Activated CD4-positive, alpha-beta memory T cell treated with anti-CD3 and anti-CD28 coated beads for 36 hours (primary cell): ENCODE measurements at places on chromosomes 6 and 20. TPM values are rescaled to one million over a fixed set of nuclear protein-coding genes. Genes with fewer than 3 reads are reported as not detected.

DNA sequence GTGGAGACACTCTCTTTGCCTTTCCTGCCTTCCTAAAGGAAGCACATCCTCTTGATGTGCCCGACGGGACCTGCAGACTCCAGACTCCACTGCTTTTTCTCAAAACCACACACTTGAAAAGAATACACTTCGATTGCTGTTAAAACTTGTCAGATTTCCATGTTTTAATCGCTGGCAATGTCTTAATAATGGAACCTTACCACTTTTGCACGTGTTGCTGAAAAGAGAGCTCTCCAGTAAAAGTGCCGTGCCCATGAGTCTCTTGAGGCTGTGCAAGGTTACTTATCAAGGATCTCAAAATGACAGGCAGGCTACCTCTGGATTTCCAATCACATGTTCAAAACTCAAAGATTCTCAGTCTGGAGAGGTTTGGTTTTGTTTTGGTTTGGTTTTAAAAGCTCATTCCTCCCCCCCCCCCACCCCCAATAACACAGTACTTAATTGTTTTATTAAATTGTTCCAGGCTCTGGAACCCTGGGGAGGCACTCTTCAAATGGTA is 12.0 kb upstream of the TFAP2A start:
- no peak overlapping the region for H3K27ac ChIP-seq
- H3K36me3 ChIP-seq, result no peaks in the 10 kb centered on the region
- peak overlapping the region; percentile 39 for H3K4me3 ChIP-seq
- peaks cover 64% of the 10 kb centered on the region for H3K27me3 ChIP-seq

- H3K4me3 ChIP-seq, result peak overlapping the region; percentile 39
- H3K4me1 ChIP-seq, result peaks cover 22% of the 10 kb centered on the region
- H3K27ac ChIP-seq, result no peak overlapping the region
- H3K36me3 ChIP-seq, result peaks cover 11% of the 10 kb centered on the region
- DNase-seq, result no peak
- H3K27me3 ChIP-seq, result no peaks in the 10 kb centered on the region
Measured at GRCh38 chr6:145733810-145734209, 1.5 kb downstream of the EPM2A start.

GRCh38 chr6:168608113-168608400 is 167.1 kb downstream of the SMOC2 start:
- H3K27me3 ChIP-seq, result peaks cover 9% of the 10 kb centered on the region
- no peak overlapping the region for H3K27ac ChIP-seq
- H3K4me3 ChIP-seq, result no peak overlapping the region
- H3K36me3 ChIP-seq, result no peaks in the 10 kb centered on the region
- H3K4me1 ChIP-seq, result no peaks in the 10 kb centered on the region
- DNase-seq, result no peak

DNA sequence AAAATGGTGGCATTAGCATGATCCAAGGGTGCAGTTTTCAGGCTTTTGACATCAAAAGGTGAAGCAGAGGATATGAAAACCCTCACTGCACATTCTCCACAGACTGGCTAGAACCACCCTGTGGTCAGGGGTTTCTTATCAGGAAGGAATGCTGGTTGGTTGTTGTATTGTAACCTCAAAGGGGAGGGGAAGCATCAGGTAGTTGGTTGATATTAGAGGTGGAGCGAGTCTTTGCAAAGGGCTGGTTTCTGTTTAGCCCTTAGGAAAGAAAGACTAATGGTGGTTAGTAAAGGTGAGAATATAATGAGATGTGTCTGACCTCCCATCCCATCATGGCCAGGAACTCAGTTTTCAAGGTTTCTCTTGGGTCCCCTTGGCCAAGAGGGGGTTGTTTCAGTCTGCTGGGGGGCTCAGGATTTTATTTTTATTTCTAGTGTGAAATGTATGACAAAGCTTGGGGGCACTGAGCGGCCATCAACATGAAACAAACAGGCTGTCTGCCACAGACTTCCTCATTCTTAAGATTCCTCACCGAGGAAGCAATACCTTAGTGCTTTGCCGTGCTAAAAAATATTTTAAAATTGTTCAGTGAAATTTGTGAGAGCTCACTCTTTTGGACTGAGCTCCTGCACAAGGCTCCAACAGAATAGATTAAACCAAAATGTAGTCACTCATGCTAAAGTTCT is 47.5 kb upstream of the PROKR2 start:
- H3K27ac ChIP-seq, result no peak overlapping the region
- H3K4me3 ChIP-seq, result no peak overlapping the region
- no peaks in the 10 kb centered on the region for H3K4me1 ChIP-seq

DNA sequence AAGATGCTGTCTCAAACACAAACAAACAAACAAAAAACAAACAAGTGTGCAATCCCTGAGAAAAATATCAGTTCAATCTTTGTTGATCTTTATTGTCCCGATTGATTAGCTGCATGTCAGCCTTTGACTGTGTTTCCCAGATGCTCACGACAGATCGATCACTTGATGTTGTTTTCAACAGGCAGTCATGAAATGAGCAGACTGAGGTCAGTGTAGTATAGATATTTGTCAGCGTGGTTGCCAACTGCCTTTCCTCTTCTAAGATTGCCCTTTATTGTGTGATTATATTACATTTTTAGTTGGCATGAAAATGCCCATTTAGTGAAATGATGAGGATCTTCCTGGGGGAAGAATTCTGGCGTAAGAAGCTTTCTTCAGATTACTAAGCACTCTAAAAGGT is 25.6 kb downstream of the UTRN start:
- peak; percentile 62 for DNase-seq
- H3K4me3 ChIP-seq, result peak overlapping the region; percentile 31
- no peaks in the 10 kb centered on the region for H3K36me3 ChIP-seq
- peaks cover 2% of the 10 kb centered on the region for H3K27me3 ChIP-seq

GRCh38 chr6:47264775-47265184 is 44.9 kb downstream of the TNFRSF21 start:
- no peak overlapping the region for H3K4me3 ChIP-seq
- DNase-seq, result no peak
- no peaks in the 10 kb centered on the region for H3K27me3 ChIP-seq
- H3K27ac ChIP-seq, result no peak overlapping the region

DNA sequence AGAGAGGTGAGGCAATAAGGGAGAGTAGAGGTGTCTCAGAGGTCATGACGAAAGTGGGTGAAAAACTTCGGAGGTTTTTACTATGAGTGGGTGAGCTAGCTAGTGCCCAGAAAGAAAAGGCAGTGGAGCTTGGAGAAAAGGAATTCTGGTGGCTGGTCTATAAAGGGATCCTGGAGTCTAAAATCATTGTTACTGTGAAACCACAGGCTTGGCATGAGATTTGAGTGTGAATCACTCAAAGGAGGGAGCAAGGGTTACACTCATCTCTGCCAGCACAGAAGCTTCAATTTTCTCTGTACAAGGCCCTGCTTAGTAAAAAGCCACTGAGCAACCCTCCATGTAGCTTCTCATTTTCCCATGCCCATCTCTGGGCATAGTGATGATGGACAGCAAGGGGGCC is 47.5 kb downstream of the CD83 start:
- no peak overlapping the region for H3K4me3 ChIP-seq
- no peak overlapping the region for H3K27ac ChIP-seq
- no peak for DNase-seq
- no peaks in the 10 kb centered on the region for H3K27me3 ChIP-seq
- H3K4me1 ChIP-seq, result no peaks in the 10 kb centered on the region

DNA sequence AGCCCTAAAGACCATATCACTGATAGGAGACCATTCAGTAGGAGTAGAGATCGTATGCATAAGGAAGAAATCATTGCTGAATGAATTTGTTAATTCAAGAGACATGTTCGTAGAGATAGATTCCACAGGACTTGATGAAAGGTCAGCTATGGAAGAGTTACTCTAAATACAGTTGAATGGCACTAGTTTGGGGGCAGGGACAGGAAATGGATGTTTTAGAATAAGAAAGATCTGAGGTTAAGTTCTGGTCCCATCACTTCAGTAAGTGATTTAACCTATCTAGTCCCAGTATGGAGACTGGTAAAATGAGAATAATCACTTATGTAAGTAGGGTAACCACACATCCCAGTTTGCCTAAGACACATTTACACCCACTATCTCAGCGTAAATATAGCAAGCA is 2.9 kb upstream of the BFSP1 start:
- H3K27me3 ChIP-seq, result peaks cover 7% of the 10 kb centered on the region
- no peaks in the 10 kb centered on the region for H3K36me3 ChIP-seq
- no peak for DNase-seq
- H3K27ac ChIP-seq, result no peak overlapping the region
- H3K4me3 ChIP-seq, result no peak overlapping the region

- no peaks in the 10 kb centered on the region for H3K4me1 ChIP-seq
- H3K27me3 ChIP-seq, result peaks cover 5% of the 10 kb centered on the region
- no peak overlapping the region for H3K4me3 ChIP-seq
- no peak overlapping the region for H3K27ac ChIP-seq
- no peak for DNase-seq
Measured at GRCh38 chr6:70270287-70271005, 32.4 kb downstream of the COL9A1 start.

GRCh38 chr6:113719545-113719944 is 137.6 kb upstream of the MARCKS start:
- H3K4me3 ChIP-seq, result no peak overlapping the region
- peaks cover 9% of the 10 kb centered on the region for H3K27me3 ChIP-seq
- no peaks in the 10 kb centered on the region for H3K4me1 ChIP-seq
- no peak overlapping the region for H3K27ac ChIP-seq
- no peak for DNase-seq

DNA sequence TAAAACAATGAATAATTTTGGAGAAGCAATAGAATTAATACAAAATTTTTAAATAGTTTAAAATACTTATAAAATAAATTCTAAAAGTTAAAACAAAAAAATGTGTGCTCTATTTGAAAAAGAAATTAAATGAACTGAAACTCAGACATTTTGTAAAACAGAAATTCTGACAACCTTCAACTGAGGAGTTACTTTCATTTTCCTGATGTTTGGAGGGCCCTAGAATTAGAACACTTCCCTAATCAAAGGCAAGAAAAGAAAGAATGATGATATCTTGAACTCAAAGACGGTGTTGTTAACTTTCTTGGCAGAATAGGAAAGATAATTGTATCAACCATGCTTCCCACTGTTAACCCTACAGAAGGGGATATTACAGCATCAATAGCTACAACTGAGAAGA is 27.9 kb downstream of the SNX14 start:
- H3K27ac ChIP-seq, result peak overlapping the region; percentile 8
- no peak for DNase-seq
- H3K4me1 ChIP-seq, result peaks cover 10% of the 10 kb centered on the region
- H3K4me3 ChIP-seq, result no peak overlapping the region
- no peaks in the 10 kb centered on the region for H3K27me3 ChIP-seq

GRCh38 chr20:40160097-40160550 is 528.9 kb downstream of the MAFB start:
- H3K27me3 ChIP-seq, result no peaks in the 10 kb centered on the region
- H3K36me3 ChIP-seq, result no peaks in the 10 kb centered on the region
- H3K4me3 ChIP-seq, result no peak overlapping the region
- peak; percentile 17 for DNase-seq

DNA sequence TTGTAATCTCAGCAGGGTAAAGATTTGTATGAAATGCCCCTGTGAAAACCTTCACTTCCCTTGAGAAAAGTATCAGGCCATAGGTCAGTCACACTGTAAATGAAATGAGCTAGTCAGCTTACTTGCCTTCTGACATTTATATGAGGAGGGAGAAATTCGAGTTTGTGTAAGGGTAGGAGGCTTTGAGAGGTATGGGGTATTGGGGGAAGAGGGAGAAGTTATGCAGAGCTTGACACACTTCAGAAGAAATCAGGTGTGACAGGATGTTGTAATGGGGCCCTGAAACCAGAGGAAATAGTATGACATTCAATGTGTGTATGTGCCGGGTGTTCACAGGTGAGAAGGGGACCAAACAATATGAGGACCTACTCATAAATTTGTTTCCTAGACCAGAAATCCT is 64.2 kb upstream of the CCN6 start:
- no peaks in the 10 kb centered on the region for H3K27me3 ChIP-seq
- DNase-seq, result no peak
- peak overlapping the region; percentile 0 for H3K4me3 ChIP-seq

DNA sequence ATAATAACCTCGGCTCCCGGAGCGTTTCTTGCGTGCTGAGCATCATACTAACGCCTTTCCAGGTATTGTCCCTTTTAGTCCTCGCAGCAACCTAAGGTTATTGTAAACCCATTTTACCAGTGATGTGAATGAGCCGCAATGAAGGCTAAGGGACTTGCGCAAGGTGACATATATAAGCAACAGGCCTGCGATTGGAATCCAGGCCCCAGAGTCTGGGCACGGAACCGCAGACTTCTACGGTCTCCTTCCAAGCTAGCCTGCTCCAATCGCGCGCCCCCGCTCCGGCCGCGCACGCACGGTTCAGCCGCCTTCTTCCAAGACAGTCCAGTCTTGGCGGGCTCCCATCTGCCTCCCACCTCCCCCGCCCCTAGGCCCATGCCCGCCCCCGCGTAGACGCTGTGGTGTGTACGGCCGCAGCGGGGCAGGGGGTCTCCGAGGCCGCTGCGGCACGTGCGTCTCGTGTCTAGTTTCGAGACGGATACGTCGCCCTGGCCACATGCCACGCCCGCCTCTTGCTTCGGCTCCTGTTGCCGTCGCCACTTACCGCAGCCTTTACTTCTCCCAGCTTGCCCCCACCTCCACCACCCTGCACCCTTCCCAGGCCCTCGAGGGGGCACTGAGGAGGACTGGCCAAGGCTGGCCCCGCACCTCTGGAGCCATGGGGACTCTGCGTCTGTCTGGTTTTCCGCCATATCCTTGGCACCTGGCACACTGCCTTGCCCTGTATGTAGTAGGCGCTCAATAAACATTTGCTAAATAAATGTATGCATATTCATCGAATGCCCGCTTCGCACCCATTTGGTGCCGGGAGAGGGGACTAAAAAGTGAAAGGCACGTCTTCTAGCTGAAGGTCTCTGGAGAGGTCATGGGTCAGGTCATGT is 855 bp upstream of the GFOD1 start:
- no peaks in the 10 kb centered on the region for H3K36me3 ChIP-seq
- peak; percentile 29 for DNase-seq
- peak overlapping the region; percentile 71 for H3K4me3 ChIP-seq
- H3K27ac ChIP-seq, result no peak overlapping the region

GRCh38 chr20:44070139-44070900 is 116.7 kb downstream of the JPH2 start:
- H3K36me3 ChIP-seq, result no peaks in the 10 kb centered on the region
- H3K27me3 ChIP-seq, result no peaks in the 10 kb centered on the region
- H3K4me3 ChIP-seq, result peak overlapping the region; percentile 65
- DNase-seq, result peak; percentile 52
- peaks cover 59% of the 10 kb centered on the region for H3K4me1 ChIP-seq
- H3K27ac ChIP-seq, result peak overlapping the region; percentile 84

DNA sequence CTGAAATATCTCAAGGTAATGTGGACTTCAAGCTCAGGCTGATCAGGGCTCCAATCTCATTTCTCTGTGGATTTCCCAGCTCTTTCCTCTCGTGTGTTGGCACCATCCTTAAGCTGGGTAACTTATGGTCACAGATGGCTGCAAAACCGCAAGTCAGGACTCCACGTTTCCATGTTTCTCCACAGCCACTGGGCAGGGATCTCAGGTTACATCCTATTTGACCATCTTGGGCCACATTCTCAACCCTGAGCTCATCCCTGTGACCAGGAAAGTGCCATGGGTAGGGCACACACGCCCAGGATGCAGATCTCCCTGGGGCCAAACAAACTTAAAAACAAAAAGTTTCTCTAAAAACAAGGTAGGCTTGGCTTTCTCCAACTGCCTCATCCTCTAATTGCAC is 15.4 kb downstream of the RPS6KA2 start:
- no peak for DNase-seq
- no peaks in the 10 kb centered on the region for H3K27me3 ChIP-seq
- H3K4me1 ChIP-seq, result no peaks in the 10 kb centered on the region
- H3K4me3 ChIP-seq, result no peak overlapping the region

GRCh38 chr6:8914700-8915099 is 479.4 kb upstream of the SLC35B3 start:
- no peaks in the 10 kb centered on the region for H3K27me3 ChIP-seq
- H3K36me3 ChIP-seq, result no peaks in the 10 kb centered on the region
- no peak for DNase-seq
- H3K4me1 ChIP-seq, result no peaks in the 10 kb centered on the region

The OR2J3 gene
- total RNA-seq, result not detected

The FAM217A gene
- total RNA-seq, result not detected

The MUC21 gene
- not detected for total RNA-seq

The HLA-G gene
- 0.19 TPM for total RNA-seq

The DYNLT2 gene
- 2.1 TPM for total RNA-seq

The KIFC1 gene
- total RNA-seq, result 94.6 TPM

The GSTA4 gene
- total RNA-seq, result 18.5 TPM
